ENCODE measurements at places on chromosomes 16 and 17.

DNA sequence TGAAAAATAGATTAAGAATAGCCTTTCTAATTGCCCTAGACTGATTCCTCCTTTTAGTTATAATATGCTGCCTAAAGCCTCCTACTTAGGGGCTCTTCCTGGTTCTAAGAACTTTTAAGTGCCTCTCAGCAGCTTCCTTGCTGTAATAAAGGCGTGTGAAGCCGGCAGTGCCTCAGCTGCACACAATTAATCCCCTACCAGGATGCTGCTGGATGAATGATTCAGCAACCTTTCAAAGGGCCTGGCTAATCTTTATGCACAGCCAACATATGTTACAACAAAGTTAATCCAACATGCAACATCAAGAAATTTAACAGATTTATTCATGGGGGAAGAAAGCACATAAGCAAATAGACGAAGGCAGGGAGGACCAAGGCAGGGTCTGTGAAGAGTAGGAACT, 145.2 kb downstream of the PMP22 start:
- no peak for DNase-seq

GRCh38 chr17:59296190-59296589, 35.3 kb upstream of the YPEL2 start:
- no peak for DNase-seq

DNA sequence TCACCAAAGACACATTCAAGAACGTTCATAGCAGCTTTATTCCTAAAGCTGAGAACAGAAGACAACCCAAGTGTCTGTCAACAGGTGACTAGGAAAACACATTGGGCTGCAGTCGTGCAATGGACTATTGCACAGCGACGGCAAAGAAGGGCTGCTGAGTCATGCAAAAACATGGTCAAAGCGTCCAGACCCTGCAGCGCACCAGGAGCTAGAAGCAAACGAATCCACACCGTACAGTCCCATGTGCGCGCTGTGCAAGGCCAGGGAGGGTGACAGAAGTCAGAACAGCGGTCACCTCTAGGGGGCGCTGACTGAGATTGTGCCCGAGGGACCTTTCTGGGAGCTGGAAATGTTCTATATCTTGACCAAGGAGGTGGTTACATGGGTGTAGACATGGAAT, 266.4 kb downstream of the MAF start:
- DNase-seq: no peak

DNA sequence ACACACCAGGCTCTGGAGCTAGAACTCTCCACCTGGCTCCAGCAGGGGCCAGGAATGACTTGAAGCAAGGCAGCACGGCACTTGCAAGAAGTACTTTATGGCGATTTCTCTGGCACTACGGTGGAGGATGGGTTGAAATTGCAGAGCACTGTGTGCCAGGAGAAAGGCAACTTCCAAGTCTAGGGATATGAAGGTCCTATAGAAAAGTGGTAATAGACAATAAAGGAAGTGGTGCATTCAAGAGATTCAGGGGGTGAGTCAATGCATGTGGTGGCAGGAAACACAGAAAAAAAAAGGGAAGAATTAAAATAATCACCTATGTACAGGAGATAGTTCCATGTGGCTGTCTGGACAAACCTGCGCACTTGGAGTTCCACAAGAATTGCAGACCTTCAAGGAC, 240.3 kb upstream of the DYNLRB2 start:
- no peak for DNase-seq

Data from NCI-H1436 treated with DMSO at 0.1 percent for 48 hours (cell line).